ENCODE measurements at places on chromosomes 4 and X.

GRCh38 chr4:12146339-12146738, 717.6 kb upstream of the HS3ST1 start:
- DNase-seq = no peak

GRCh38 chr4:47718696-47719095, 119.2 kb downstream of the CORIN start:
- DNase-seq = no peak

DNA sequence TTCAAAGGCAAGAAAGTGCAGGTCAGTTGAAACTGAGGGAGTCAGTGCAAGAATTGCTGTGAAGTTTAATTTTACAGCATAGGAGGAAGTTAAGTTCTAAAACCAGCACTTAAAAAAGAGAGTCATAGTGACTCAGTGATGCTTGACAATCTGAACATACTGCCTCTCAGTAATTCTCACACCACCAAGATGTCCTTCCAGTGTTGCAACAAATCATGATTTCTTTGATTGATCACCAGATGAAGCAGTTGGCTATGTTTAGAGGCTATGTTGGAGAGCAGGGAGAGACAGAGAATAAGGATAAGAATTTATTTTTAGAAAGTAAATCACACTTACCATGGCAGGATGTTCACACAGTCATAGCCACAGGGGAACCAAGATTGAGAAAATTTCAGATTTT, 13.2 kb downstream of the TRIM2 start:
- DNase-seq = no peak

GRCh38 chr4:17124767-17125166, 226.3 kb upstream of the LDB2 start:
- DNase-seq = no peak

DNA sequence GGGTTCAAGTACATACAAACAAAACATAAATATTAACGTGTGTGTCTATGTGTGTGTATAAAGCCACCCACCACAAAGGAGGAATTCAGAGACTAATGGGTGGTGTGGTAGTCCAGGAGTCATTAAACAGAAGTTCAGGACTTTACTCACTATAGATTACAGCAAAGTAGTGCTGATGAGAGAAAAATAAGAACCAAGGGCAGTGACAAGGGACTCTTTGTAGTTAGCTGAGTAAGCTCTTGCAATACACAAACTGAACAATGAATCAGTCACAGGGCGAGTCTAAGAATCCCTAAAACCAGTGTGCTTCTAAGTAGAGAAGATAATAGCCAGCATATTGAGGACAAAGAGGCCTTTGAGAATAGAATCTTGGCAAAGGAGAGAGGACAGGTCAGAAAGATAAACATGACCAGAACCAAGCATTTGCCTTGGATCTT, 232.4 kb downstream of the PPP3CA start:
- no peak for DNase-seq

- no peak for DNase-seq
Observed at GRCh38 chr4:115491686-115492085, 378.3 kb upstream of the NDST4 start.

DNA sequence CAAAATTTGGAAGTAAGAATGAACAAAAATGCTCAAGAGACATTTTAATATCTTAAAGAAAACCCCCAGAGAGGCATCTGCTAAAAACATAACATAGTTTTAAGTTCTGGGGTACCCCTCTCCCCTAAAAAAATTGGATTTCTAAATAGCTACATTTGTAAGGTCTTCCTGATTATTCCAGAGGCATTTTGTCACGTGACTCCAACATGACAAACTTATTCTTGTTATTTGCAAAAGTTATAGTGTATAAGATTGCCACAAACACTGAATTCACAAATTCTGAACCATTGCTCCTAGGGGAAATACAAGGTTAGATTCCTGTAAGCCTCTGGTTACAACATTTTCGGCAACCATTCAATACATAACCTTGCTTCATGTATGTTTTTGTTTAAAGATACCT, 73.4 kb downstream of the COL25A1 start:
- no peak for DNase-seq

DNA sequence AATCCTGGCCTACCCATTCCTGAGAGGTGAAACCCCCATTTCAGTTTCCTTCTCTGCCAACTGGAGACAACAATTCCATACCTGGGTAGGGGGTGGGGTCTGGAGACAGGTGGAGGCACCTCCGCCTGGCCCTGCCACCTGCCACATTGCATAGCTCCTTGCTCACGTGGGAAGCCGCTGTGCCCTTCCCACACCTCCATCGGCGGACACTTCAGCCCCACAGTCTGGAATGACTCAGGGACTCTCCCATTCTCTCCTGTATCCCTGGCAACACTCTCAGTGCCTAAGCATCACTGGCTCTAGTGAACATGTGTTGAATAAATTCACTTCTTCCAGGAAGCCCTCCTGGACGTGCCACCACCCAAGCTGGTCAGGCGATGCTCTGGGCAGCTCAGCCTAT, 21.7 kb downstream of the PPP2R2C start:
- no peak for DNase-seq

DNA sequence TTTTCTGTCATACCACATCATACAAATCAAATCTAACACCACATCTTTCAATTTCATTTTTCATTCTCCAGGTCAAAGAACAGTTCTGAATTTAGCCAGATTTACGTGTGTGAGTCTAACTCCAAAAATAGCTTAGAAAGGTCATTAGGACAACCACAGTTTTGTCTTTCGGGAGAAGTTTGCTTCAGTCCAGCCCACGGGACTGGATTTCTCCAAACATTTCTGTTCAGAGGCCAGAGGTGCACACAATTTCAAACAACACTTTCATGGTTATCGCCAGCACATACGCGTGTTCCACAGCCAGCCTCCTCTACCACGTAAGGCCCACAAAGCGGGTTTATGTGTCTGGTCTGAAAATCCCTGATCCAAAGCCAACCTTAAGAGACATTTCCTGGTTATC, 65.9 kb downstream of the VEGFC start:
- DNase-seq = no peak

GRCh38 chr4:107458194-107458593, 261.8 kb downstream of the PAPSS1 start:
- no peak for DNase-seq

DNA sequence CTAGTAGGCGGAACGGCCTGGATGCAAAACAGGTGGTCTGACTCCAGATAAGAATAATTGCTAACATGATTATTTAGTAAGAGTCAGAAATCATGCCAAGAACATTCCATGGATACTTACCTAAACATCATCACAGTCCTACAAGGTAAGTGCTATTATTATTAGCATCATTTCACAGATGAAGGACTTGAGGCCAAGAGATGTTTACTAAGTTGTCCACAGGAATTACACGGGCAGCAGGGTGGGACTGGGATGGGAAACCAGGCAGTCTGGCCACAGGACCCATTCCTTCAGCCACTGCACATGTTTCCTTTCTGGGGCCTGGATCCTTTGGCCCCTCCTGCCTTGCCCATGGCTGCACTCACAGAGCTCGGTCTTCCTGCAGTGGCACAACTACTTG, 48.3 kb downstream of the ANAPC4 start:
- DNase-seq = no peak

DNA sequence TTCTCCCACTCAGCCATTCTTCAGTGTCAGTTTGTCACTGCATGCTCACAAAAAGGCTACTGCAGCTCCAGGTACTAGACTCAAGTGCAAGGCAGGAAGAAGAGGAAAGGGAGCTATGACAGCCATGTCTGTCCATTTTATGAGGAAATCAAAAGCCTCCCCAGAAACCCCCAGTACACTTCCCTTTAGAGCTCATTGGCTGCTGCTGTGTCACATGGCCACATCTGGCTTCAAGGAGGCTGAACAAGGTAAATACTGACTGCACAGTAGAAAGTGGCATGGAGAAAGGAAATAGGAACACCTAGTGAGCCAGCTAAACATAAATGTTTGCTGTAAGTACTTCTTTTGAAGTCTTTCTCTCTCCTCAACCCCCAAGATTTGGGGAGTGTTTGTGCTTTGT, 67.2 kb upstream of the FRAS1 start:
- DNase-seq = no peak

DNA sequence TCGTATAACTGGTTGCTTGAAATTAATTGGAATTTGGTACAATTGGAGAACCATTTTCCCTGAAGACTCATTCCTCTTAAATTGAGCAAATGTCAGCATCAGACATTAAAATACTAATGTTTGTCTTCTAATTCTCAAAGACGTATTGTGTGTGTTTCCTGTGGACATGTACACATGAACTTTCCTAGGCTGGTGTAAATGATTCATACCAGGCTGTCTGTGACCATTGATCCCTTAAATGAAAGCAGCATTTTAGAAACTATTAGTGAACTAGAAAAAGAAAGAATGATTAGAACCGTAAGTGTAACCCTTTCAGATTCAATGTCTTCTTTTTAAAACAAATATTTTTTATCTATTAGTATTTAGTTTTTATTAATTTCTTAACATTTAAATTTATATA, 332.9 kb downstream of the PPP3CA start:
- DNase-seq = no peak

- no peak for DNase-seq
Observed at GRCh38 chrX:28884823-28885222, 297.6 kb downstream of the IL1RAPL1 start.

GRCh38 chr4:74610491-74610890, 165.6 kb downstream of the AREG start:
- DNase-seq = no peak

DNA sequence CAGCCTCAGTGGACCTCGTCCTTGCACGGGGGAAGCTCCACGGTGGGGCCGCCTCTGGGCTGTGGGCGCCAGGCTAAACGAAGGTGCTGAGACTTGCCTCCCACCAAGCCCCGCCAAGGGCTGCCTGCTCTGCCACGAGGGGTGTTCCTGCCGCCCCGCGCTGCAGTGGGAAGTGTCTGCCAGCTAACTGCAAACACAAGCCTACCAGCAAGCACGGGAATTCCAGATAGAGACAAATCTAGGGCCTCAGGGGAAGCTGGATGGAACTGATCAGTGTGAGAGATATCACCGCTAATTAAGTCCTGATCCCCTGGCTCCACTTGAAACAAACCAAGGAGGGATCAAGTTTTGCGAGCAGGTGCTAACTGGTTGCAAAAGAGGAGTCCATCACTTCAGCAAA, 181.6 kb upstream of the LEF1 start:
- DNase-seq = no peak

DNA sequence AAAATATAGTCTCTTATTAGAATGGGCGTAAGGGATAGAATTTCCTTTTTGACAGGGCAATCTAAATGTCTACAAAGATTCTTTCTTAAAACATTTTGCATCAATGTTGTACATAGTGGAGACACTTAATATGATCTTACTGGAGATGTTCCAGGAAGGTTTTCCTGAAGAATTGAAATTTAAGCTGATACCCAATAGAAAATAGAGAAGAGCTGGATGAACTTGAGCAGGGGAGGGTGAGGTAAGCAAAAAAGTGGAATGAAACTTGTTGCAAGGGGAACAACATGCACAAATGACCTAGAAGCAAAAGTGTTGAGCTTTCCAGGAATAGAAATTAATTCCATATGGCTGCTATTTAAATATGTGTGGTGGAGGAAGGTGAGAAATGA, 19.7 kb downstream of the SLAIN2 start:
- DNase-seq = peak; percentile 19

- DNase-seq = no peak
Observed at GRCh38 chr4:87962398-87963146, 12.9 kb upstream of the SPP1 start.

DNA sequence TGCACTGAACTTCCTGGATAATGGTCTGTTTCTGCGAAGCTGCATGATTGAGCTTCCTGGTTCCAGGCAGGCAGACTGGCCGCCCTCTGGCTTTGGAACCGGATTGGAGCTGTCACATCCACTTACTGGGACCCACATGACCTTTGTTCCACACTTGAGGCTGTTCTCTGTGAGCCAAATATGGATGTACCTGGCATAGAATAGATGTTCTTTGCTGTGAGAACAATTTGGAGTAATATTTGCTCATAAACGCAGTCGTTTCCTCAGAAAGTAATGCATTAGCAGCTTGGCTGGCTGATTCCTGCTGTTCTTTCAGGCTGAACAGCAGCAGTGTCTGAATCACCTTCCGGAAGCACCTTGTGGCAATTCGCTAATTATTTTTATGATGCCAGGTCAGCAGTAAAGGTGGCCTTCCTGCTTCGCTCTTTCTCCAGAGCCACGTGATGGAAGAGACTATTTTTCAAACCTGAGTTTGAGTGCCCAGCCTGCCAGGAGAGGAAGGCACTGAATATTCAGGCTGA, 78.1 kb upstream of the BOD1L1 start:
- no peak for DNase-seq

DNA sequence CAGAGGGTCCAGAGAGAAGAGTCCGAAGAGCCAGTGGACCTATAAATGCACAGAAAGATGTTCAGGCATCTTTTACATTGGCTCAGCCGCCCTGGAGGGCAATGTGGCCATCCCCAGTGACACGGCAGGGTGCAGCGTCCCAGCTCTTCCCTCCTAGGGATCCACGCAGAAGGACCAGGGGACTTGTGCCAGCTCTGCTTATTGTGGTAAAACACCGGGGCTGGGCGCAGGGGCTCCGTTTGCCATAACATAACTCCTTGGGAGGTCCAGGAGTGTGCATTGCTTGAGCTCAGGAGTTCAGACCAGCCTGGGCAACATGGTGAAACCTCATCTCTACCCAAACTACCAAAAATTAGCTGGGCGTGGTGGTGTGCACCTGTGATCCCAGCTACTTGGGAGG, 70.2 kb downstream of the CPZ start:
- DNase-seq = no peak

DNA sequence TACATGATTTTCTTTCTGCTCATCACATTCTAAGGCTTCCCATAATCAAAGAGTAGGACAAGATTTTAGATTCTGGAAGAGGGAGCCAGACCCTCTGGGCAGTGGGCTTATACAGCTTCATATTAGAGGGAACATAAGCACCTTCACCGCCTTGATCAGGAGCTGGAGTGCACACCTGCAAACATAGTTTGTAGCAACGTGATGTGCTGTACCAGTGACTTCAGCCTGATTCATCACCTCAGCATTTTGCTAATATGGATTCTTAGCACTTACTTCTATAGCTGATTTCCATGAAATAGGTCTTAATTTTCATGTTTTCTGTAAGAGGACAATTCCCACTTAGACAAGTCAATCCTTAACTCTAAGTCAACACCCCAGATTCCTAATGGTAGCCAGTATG, 36.7 kb downstream of the PCDH18 start:
- no peak for DNase-seq

DNA sequence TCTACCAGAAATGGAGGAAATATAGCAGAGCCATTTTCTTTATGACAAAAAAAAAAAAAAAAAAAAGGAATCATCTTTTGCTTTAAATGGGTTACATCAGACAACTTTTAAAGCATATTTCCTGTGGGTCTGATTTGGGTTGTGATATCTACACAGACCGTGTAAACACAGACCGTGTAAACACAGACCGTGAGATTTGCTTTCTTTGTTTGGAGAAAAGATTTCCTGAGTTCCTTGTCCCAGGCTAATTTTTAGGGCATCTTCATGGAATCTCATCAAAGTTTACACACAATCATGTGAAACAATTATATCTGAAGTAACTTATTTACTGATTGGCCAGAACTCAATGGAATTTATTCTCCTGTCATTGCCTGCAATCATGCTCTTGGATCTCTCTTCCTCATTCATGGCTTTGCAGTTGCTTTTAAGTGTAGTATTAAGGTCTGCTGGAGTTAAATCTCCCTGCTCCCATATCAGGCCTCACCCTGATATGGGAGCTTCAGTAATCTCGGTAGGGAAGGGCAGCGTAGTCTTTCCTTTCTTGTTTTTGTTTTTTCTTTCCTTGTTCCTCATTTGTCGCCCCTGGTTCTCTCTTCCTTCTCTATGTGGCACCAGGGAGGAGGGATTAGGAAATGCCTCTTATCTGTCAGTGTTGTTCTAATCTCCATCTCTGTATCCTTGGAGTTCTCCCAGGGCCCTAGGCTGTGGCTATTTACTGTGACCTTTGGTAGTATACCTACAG, 248.6 kb upstream of the JADE1 start:
- peak; percentile 56 for DNase-seq
